ENCODE measurements at places on chromosomes 11 and 22.

- DNase-seq = no peak
These were observed 9.0 kb upstream of the HIKESHI start for GRCh38 chr11:86292912-86293616.

DNA sequence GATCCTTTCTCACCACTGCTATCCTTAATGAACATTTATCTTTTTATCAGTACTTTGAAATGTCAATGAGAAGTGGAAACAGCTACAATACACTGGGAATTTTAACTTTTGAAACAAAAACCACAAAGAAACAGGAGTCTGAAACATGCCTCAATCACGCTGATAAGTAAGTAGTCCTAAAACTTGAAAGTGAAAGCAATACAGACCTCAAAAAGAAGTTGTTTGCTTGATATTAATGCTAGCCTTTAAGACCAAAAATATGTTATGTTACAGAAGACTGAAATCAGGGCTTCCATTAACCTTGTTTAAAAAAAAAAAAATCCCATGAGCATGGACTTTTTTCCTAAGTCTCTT is 21.3 kb downstream of the PHF21A start:
- no peak for DNase-seq

DNA sequence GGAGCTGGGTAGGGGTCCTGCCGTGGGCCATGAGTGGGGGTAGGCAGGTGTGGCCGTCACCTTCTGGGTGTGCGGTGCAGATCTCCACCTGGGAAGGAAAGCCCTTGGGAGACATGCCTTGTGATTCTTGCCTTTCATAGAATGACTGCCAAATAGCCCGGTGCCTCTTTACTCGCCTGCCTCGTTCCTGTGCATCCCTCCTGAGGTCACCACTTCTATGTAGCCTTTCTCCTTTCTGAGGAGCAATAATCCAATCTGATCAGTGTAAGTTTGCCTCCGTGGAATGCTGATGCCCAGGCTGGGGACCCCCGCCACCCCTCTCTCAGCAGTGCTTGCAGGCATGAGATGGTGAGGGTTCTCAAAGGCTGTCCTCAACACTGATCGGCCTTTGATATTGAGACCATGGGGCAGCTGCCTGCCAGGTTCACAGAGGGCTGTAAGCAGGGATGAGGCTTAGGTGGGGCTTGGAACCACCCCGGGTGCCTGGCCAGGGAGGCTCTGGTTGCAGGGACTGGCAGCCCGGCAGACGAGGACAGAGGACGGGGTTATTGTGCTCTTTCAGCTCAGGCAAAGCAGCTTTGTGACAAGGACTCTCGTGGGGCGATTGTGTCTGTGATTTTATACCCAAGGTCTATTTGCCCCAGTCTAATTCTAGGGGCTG is 86.1 kb upstream of the WNT7B start:
- DNase-seq = no peak

GRCh38 chr22:49460592-49461281 is 366.9 kb downstream of the BRD1 start:
- no peak for DNase-seq

DNA sequence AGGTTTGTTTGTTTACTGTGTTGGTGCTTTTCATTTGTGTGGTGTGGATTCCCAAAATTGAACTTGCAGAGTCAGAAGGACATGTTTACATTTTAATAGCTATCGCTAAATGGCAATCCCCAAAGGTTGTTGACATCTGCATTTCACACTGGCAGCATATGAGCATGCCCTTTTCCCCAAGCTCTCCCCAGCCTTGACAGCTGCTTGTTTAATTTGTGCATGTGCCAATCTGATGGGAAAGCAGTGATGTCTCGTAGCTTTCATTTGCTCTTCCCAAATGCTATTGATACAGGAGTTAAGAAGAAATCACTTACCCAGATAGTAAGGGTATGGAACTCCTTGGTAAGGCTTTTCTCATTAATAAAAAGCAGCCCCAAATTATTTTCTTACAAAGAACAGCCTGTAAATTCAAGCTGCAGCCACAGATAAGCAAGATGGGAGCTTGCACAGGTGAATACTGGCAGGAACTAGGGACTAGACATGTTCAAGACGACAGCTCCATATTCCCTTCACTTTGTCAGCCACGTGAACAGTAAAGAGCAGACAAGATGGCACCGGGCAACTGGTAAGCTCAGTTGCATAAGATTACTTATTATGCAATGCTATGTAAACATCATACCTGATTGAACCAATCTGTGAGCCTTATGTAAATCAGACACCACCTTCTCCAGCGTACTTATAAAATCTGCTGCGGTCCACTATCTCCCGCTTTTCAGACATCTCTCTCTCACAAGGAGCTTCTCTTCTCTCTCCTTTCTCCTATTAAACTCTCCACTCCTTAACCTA is 87.4 kb downstream of the IGLL5 start:
- no peak for DNase-seq

DNA sequence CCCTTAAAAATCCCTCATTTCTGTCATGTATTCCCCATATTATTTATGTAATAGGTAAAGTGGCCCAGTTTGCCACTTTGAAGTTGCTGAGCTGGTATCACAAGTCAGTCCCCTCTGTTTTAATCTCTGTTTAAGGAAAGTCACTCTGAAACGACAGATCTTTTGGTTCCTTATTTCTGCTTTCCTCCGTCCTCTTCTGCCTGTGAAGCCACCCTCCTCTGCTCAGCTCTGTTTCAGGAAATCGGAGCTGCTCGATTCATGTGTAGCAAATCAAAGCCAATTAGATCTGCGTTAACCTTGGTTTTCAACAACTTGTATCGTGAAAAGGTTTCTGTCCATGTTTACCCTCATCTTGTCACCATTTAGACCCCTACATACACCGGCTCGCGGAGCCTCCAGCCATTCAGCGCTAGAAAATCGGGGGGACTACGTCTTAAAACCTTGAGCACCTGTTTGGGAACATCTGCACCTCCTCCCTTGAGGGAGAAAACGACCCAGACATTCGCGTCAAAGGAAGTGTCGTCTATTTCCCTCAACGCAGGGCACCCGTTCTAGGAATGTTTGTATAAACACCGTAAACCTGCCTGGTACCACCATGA is 576 bp upstream of the SC5D start:
- DNase-seq = peak; percentile 1

- no peak for DNase-seq
These were observed 301.1 kb downstream of the BLID start for GRCh38 chr11:121814962-121815361.

GRCh38 chr22:46452195-46453005 is 85.0 kb downstream of the CELSR1 start:
- no peak for DNase-seq

GRCh38 chr22:48376936-48377712 is 1450.5 kb downstream of the BRD1 start:
- DNase-seq = no peak

DNA sequence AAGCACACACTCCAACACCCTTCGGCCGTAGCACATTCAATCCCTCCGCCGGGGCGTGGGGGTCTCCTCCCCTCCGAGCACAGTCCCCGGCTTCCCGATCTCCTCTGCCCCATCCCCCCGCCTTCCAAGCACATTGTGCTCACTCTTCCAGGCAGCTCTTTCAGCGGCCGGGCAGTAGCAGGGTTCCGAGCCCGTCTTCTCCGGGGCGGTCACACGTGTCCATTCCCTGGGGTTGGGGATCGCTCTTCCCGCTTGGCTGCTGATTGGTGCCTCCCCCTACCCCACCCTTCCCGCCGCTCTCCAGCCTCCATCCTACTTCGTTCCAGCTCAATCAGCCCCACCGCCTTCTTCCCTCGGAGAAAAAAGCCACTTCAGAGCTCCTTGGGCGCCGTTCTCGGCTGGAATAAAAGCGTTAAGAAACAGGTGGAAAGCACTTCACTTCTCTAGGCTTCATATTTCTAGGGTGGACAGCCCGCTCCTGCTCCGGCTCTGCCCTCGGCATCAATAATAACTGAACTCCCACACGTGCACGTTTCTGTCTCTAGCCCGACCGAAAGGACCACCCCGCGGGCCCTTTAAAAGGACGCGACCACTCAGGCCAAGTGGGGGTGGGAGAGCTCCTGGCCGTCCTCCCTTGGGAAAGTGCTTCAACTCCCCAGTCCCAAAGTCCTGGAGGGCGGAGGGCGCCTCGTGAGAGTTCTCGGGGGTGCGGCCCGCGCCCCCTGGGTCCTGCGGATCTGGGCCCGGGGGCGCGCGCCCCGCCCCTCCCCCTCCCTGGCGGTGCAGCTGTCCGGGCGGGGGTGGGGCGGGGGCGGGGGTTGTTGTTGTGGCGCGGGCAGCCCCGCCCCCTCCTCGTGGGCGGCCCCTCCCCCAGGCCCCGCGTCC is 464 bp upstream of the CECR2 start:
- DNase-seq = no peak

- DNase-seq = no peak
These were observed 44.3 kb downstream of the PTPRJ start for GRCh38 chr11:48024635-48025071.

- DNase-seq = no peak
These were observed 3.1 kb downstream of the SULT4A1 start for GRCh38 chr22:43859176-43859575.

GRCh38 chr11:110379936-110380335 is 49.8 kb upstream of the FDX1 start:
- no peak for DNase-seq

DNA sequence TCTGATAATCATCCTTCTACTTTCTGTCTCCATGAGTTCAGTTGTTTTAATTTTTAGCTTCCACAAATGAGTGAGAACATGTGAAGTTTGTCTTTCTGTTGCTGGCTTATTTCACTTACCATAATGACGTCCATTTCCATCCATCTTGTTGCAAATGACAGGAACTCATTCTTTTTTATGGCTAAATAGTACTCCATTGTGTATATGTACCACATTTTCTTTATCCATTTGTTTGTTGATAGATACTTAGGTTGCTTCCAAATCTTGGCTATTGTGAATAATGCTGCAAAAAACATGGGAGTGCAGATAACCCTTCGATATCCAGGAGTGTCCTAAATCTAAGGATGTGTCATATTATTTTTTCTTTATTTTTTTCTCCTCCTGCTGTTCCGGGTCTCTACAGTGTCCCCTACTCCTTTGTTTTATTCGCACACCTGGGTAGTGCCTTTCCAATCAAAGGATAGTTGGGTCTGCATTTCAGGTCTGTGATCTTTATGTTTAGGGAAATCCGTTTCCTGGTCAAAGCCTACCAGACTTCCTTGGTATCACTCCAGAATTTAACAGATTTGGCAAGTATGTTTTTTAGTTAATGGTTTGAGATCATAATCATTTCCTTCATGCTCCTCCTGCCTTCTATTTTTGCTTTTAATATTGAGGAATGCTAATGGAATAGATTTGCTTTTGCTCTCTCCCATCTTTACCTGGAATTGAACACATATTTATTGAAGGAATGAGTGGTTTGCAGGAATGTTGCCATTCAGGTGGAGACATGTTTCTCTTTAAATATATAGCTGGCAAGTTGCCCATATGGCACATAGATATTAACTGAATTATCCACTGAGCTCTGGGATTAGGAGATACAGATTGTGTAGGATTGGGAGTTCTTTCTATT is 53.7 kb downstream of the ARHGEF12 start:
- DNase-seq = no peak

- no peak for DNase-seq
These were observed 8.1 kb upstream of the DGKZ start for GRCh38 chr11:46338988-46339666.

DNA sequence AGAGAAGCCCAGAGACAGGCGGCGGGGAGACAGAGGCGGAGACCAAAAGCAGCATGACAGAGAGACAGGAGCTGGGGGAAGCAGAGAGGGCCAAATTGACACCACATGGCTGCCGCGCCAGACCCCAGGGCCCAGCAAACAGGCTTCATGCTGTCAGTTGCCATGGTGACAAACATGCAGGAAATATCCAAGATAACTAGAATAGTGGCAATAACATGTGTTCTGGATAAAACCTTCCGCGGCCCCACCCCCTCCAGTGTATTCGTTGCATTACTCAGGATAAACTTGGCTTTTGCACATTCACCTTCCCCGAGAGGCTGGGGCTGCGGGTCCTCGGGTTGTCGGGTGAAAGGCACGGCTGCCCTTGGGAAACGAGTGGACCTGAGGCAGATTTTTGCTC is 49.9 kb upstream of the CDON start:
- no peak for DNase-seq

GRCh38 chr11:26027887-26028286 is 304.0 kb upstream of the ANO3 start:
- DNase-seq = no peak

GRCh38 chr11:3947061-3947460 is 91.6 kb downstream of the STIM1 start:
- DNase-seq = peak; percentile 10

DNA sequence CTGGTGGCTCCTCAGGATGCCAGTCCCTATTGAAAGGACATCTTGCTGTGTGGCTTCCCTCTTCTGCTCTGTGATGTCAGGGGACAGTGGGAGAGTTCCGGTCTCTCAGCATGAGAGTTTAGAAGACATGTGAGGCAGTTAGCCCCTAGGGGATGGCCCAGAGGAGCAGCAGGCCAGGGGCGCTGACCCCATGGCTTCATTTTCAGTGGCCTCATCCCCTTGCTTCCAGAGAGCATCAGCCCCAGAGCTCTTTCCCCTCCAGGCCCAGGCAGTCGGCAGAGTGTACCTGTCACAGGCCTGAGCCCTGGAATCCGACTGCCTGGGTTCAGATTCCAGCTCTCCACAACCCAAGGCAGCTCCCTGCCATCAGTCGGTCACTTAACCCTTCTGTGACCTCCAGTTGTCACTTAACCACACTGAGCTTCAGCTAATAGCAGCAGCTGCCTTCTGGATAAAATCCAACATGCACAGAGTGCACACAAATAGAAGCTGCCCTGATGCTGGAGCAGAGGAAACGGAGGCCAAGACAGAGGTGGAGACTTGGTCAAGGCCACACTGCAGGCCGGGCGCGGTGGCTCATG is 14.1 kb upstream of the LRRC10B start:
- no peak for DNase-seq

GRCh38 chr11:30984827-30985226 is 384.7 kb downstream of the DCDC1 start:
- DNase-seq = no peak

DNA sequence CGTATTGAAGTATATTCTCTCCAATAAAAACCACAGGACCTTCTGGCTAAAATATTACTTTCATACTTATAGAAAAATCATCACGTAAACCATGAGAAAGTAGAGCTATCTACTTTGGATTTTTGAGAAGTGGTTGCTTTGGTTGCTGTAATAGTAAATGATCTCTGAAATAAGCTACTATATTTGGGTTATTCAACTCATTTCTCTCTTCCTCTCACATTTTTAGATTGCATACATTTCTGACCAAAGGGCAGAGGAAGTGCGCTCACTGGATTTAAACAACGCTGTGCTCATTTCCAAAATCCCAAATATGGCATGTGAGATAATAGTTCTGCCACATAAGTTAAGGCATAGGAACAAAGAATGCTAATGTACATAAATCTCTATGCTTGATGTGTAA is 357.0 kb downstream of the LRRC4C start:
- no peak for DNase-seq

GRCh38 chr11:16946477-16947282 is 67.5 kb downstream of the PLEKHA7 start:
- no peak for DNase-seq

- peak; percentile 82 for DNase-seq
These were observed at the start of gene SNX32 for GRCh38 chr11:65833297-65834030. TSS of gene SNX32 (plus strand) at chr11:65833963. CDS start at chr11:65834066, 103 bp downstream.

- DNase-seq = no peak
These were observed 832 bp upstream of the NAP1L4 start for GRCh38 chr11:2992997-2993325.

Measured in activated CD8-positive, alpha-beta memory T cell treated with anti-CD3 and anti-CD28 coated beads for 1 hour (primary cell).